CD4-positive, alpha-beta T cell treated with Interleukin-6 at 100 ng/mL for 8 hours (primary cell): ENCODE measurements at places on chromosomes 11 and 22.

GRCh38 chr11:34006876-34007275, 44.7 kb upstream of the CAPRIN1 start:
- DNase-seq, result no peak

GRCh38 chr11:5040876-5041275, 5.5 kb upstream of the OR52J3 start:
- no peak for DNase-seq

GRCh38 chr11:65808744-65809341, 22.0 kb downstream of the OVOL1 start:
- no peak for DNase-seq

DNA sequence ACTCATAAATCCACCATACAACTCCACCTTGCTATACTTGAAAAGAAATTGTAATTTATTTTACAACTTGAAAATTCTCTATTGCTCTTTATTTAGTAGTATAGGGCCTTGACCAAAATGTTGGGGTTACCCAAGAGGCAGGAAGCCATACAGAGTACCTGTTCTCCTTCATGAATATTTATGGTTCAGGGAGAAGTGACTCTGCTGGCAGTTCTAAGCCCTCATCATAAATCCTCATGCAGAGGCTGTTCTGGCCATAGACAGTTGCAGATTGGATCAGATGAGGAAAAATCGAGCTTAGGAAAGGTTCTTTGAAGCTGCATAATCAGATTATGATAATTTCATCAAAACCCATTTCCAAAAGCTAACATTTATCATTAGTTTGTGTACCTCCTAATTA, 449.4 kb upstream of the TENM4 start:
- DNase-seq, result no peak

DNA sequence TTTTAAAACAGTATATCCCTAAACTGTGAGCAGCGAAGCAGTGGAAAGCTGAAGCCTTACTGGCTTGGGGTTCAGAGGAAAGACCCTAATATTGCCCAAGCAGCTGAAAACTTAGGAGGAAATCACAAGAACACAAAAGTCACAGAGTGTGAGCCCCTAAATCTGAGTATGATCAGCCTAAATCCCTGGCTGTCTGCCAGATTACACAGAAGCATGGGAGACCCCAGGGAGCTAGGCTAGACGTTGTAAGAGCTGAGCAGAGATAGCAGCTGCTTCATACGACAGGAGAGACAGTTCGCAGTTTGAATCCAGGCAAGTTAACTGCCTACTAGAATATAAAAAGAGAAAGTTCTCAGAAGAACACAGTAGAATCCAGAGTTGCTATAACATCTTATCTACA, 81.2 kb downstream of the PACS1 start:
- no peak for DNase-seq

- no peak for DNase-seq
These were observed 1457.0 kb downstream of the BRD1 start for GRCh38 chr22:48370508-48371325.

- no peak for DNase-seq
These were observed 63.3 kb upstream of the ME3 start for GRCh38 chr11:86735451-86736290.

DNA sequence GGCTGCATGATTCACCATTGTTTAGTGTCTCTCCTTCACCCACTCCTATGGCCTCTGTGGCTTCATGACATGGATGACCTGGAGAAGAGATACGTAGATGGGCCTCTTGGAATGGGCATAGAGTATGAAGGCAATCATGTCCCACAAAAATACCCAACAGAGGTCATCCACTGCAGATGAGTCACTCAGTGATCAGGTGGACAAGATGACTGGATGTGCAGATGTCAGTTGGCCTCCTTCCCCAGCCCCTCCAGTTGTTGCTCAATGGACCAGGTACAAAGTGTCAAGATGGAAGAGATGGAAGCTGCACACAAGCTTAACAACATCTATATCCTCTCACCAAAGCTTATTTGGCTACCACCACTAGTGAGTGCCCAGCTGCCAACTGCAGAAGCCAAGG, 41.0 kb upstream of the CLPB start:
- no peak for DNase-seq

- no peak for DNase-seq
These were observed 1032.8 kb downstream of the BRD1 start for GRCh38 chr22:48794906-48795305.

- DNase-seq, result no peak
These were observed 41.2 kb downstream of the SNX19 start for GRCh38 chr11:130874955-130875531.

GRCh38 chr11:109845437-109845836, 247.8 kb upstream of the ZC3H12C start:
- no peak for DNase-seq

DNA sequence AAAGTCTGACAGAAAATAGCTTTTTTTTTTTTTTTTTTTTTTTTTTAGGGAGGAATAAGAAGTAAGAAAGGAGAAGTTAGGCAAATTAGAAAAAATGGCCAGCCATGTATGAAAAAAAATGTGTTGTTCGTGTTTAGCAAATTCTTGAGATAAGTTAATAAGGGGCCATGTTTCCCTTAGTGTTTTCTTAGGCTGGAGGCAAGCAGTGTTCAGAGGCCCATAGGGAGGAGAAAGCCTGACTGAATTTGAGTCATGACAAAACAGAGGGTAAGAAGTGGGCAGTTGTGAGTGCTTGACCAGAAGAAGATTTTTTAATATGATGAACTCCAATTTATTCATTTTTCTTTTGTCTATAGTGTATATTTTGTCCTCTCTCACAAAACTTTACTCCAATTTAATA, 766.4 kb downstream of the FAM181B start:
- no peak for DNase-seq

DNA sequence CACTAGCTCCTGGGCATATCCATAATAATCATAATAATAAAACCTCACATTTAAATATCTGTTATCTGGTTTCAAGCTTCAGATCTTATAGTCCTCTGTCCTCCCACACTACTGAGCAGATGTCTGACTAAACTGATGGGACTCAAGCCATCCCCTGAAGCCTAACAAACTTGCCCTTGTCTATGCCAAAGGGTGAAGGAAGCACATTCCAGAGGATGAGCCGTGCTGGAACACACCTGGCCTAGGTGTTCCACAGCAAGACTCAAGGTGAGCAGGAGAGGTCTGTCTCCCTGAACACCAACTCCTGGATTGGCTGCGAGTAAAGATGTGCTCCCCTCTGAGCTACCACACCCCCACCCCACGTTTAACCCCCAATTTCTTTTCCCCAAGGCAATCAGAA, 14.7 kb downstream of the SCUBE2 start:
- no peak for DNase-seq

DNA sequence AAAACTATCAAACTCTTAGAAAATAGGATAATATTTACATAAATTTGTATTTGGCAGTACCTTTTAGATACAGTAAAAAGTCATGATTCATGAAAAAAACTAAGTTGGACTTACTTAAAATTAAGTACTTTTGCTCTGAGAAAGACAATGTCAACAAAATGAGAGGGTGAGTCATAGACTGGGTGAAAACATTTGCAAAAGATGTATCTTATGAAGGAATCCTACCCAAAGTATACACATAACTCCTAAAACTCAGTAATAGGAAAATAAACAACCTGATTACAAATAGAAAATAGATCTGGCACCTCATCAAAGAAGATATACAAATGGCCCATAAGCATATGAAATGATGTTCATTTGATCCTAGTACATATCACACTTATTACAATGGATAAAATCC, 1154.6 kb downstream of the JRKL start:
- no peak for DNase-seq

GRCh38 chr11:107337917-107338316, 119.7 kb downstream of the CWF19L2 start:
- no peak for DNase-seq

GRCh38 chr22:23396362-23397007, 183.6 kb downstream of the IGLL1 start:
- DNase-seq, result no peak

- DNase-seq, result no peak
These were observed 76.4 kb downstream of the GGTLC2 start for GRCh38 chr22:22720724-22721261.

DNA sequence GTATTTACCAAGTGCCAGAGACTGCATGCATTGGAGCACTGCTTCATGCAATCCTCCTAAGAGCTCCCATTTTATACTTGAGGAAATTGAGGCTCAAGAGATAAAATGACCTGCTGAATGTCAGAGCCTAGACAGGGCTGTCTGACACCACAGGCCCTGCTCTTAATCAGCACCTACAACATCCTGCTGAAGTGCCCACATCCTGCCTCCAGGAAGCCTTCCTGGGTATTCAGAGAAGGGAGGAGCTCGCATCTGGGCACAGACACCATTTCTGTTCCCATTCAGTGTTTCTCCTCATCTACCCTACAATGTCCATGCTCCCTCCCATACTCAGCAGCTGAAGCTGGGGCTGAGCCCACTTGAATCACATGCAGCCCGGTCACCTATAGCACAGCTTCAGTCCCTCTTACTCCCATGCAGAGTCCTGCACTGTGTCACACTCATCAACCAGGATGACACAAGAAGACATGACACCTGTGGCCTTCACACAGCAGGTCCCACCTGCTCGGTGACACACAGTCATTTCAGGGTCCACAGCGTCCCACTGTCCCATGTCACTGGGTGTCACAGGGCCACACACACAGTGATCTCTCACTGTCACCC, 53.1 kb downstream of the PDE2A start:
- DNase-seq, result peak; percentile 14
